ENCODE measurements at places on chromosomes 2 and 18.

- DNase-seq = no peak
Measured at GRCh38 chr2:98927027-98927426, 9.0 kb downstream of the CRACDL start.

- DNase-seq = no peak
Measured at GRCh38 chr2:64352292-64352691, 101.7 kb upstream of the LGALSL start.

DNA sequence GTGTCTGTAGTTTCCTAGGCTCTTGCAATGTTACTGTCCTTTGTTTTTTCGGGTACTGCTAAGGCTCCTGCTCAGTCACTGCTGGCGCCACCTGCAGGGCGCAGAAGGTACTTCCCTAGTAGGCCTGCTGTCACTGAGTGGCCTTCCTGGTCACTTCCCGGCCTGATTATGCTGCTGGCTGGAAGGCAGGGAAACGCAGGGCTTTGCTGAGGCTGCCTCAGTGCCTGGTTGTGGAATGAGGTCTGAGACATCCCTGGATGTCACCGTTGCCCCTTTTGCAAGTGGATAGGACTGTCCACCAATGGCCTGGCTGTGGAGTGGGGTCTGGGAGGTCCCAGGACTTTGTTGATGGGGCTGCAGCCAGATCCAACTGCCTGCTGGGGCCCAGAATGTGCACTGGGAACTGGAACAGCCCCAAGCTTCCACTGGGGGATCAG lies 13.1 kb downstream of the DAW1 start:
- DNase-seq = peak; percentile 31

- DNase-seq = no peak
Measured at GRCh38 chr18:48627216-48627615, 88.4 kb downstream of the CTIF start.

DNA sequence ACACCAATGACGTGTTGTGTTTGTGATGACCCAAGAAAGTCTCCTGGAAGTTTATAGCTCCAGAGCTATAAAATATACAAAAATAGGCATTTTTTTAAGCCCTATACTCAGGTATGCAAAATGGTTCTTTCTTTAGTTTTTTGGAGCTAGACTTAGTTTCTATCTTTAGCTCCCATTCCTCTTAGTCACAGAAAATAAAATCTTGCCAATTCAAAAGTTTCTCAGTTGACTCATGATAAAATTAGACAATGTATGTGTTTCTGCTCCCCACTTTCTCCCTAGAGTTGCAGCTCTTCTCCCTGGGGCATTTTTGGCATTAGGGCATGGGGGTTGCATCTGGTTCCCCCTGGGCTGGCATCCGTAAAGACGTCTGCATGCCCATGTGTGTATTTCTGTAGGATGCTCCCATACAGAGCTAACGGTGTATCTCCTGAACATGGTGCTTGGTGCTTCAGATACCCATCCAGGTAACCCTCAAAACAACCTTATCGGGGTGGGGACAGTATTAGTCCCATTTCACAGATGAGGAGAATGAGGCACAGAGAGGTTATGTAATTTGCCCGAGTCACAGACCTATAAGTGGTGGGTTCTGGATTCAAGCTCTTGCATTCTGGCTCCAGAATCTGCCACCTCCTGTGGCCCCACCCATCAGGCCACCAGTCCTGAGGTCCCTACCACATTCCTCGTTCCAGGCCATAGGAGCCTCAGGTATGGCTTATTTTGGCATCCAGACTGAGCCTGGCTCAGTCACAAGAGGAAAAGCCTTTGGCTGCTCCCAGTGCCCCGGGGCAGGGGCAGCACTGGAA lies 43.1 kb upstream of the ASAP2 start:
- DNase-seq = no peak

- no peak for DNase-seq
Measured at GRCh38 chr2:136025057-136025973, 39.9 kb upstream of the DARS1 start.

DNA sequence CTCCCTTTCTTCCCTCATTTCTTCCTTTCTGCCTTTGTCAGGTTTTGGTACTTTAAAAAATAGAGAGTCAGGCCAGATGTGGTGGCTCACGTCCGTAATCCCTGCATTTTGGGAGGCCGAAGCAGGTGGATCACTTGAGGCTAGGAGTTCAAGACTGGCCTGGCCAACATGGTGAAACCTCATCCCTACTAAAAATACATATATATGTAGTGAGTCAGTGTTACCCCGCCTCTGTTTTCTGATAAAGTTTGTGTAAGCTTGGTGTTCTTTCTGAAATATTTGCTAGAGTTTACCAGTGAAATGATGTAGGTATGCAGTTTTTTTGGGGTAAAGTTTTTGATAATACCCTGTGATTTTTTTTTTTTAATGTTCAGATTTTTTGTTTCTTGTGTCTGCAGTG lies 58.8 kb downstream of the DGKD start:
- no peak for DNase-seq

DNA sequence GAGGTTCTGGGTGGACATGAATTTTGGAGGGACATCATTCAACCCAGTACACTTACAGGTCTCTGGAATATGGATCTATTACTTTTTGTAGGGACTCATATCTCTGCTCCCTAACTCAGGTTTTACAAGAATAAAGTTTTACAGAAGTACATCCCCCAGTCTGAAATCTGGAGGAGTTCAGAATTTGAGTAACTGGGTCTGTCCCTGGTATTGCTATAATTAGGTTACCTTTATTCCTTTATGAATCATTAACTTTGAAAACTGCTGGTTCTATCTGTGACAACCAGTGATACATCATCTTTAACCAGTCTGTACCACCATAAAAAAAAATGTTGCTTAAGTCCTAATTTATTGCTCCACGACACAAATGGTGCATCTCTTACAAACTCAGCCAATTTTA lies 59.9 kb downstream of the INSIG2 start:
- no peak for DNase-seq

- no peak for DNase-seq
Measured at GRCh38 chr2:203600286-203600685, 65.2 kb upstream of the RAPH1 start.

DNA sequence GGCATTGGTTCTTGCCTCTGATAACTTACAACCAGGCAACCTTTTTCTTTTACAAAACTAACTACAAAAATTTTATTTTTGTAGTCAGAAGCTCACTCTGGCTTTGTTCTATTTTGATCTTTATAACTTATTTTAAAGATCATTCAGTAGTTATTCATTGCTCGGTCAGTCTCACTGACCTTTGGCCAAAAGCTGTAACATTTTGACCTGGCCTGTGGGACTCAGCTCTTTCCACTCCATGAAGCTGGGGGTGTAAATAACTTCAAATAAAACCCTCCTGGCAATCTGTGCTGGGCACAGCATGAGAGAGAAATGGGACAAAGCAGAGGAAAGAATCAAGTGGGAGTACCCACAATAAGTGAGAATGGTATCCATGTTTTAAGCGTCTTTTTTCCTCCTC lies 380.7 kb downstream of the SETBP1 start:
- DNase-seq = no peak

DNA sequence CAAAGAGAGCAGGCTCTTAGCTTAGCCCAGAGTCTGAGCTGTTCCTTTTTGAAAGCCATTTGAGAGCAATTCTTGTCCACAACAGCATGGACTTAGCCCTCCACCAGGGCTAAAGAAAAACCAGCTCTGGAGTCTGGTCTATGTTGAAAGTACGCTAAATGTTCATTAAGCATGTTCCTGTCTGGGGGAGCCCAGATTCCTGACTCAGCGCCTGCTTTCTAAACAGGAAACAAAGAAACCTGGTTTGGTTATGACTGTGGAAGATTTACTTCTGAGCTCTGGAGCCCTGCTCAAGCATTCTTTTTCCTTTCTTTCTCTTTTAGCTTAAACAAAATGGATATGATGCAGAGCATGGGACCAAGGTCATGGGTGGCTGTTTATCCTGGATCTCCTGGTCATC lies 279.8 kb downstream of the RBM43 start:
- DNase-seq = no peak

All from D721Med (cell line).